ENCODE measurements at places on chromosomes 5 and 9.
A peak's percentile ranks its signal among the peaks of the same experiment; 100 is the strongest.

DNA sequence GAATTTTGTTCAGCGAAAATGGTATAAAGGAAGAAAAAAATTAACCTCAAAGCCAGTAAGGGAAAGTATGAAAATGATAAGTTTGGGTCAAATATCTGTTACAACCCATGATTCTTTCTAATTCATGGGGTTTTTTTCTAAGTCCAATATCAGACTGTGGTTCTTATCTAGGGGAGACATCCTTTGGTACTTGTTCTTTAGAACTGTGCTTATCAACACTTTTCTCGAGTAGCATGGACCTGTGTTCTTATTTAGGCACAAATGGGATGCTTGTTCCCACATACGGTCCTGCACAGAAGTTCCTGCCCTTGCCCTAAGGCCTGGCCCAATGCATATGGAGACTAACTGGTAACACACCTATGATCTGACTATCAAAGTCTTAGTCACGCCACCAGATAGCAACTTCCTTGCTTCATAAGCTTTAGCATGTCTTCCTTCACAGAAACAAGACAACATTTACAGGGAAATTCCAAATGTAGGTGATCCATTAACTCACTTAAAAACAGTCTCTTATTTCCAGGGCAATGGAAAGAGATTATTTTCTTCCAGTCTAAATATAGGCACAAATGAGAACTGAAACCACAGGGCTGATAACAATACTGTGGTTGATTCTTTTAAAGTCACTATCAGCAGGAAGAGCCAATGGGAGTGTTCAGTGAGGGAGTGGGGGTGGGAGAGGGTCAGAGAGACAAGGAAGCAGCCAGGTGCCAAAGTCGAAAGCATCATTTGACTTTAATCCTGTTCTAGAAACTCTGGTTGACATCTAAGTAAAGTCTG is 268.8 kb upstream of the ANKRD55 start:
- DNase-seq: no peak

- DNase-seq: peak; percentile 58
These were observed 8.0 kb upstream of the FXN start for GRCh38 chr9:69027355-69028097.

- DNase-seq: no peak
These were observed 2.0 kb upstream of the CPEB4 start for GRCh38 chr5:173886150-173886549.

- DNase-seq: no peak
These were observed 61.0 kb downstream of the SUB1 start for GRCh38 chr5:32646061-32646969.

DNA sequence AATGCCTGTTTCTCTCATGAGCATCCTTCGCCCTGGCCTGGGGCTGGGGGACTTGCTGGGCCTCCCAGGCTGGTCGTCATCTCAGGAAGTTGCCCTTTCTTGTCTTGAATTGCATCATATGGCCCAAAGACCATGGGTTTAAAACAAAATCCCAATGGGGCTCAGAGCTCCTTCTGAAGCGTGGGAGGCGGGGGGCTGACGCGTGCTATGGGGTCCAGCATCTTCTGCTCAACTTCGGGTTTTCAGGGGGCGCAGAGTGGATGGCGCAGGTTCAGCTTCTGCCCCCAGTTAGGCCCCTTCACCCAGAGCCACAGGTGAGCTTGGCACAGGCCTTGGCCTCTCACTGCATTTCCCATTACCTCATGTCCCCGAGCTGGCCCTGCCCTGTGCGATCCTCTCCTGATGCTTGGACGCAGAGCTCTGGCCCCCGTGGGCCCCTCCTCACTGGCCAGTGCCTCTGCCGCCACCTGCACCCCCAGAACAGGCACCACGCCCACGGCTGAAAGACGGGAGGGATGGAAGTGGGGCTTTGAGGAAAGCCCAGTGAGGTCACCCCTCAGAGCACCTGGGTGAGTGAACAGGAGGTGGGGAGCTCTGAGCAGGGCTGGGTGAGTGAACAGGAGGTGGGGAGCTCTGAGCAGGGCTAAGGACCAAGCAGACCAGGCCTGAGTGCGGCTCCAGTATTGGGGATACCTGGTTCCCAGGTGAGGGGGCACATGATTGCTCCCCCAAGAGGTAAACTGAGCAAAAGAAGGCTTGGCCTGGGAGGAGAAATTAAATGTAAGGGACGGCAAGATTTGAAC is 56.0 kb downstream of the TRIP13 start:
- DNase-seq: no peak

GRCh38 chr9:32579706-32580331 is 6.9 kb upstream of the NDUFB6 start:
- DNase-seq: peak; percentile 46

Data from NT2/D1 (cell line).